ENCODE measurements at places on chromosomes 6 and 20. TPM values are rescaled to one million over a fixed set of nuclear protein-coding genes. Genes with fewer than 3 reads are reported as not detected.

- no peak for DNase-seq
Observed at GRCh38 chr20:39654171-39654570, 692.0 kb downstream of the DHX35 start.

DNA sequence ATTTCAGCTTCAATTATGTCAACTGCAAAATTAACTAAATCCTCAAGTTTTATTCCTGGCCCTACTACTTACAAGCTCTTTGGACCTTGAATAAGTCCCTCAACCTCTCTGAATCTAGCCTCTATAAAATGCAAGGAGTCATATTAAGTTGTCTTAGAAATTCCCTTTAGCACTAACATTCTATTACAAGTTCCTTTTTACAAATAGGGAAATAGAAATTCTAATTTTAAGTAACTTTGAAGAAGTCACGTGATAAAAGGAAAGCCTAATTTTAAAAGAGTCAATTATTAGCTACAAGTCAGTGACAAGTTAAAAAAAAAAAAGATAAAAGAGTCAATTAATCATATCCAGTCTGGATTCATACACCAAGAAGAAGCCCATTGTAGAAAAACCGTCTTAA, 24.6 kb upstream of the GTF3C6 start:
- no peak for DNase-seq

- no peak for DNase-seq
Observed at GRCh38 chr6:132084811-132085509, 133.8 kb upstream of the CCN2 start.

GRCh38 chr6:116111552-116112528, 11.2 kb downstream of the NT5DC1 start:
- DNase-seq = peak; percentile 89

GRCh38 chr20:32894711-32895355, 36.1 kb downstream of the EFCAB8 start:
- DNase-seq = no peak

- DNase-seq = no peak
Observed at GRCh38 chr20:46190478-46191167, 72.5 kb downstream of the CD40 start.

The TBX18 gene
- total RNA-seq = 1.9 TPM

The MEI4 gene
- 0.84 TPM for total RNA-seq

The WFDC2 gene
- total RNA-seq = 994 TPM

The MDFI gene
- total RNA-seq = 57.3 TPM

The TUBB1 gene
- not detected for total RNA-seq
